ENCODE measurements at places on chromosomes 11 and 22.

DNA sequence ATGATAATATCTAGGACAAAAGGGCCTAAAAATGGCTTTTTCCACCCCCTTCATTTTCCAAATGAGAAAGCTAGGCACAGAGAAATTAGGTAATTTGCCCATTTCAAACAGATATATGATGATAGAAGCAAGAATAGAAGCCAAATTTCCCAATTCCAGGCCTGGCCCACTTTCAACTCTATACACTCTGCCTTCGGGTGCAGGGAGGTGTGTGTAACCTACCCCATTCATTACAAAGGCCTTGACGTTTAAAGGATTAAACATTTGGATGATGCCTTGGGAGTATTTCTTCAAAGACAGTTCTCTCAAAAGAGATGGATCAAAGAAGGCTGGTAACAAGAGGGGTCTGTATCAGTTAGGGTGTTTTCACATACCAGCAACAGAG lies 134.1 kb downstream of the CCDC34 start:
- DNase-seq, result no peak

GRCh38 chr11:57402188-57403002 lies 11.9 kb upstream of the PRG2 start:
- no peak for DNase-seq

DNA sequence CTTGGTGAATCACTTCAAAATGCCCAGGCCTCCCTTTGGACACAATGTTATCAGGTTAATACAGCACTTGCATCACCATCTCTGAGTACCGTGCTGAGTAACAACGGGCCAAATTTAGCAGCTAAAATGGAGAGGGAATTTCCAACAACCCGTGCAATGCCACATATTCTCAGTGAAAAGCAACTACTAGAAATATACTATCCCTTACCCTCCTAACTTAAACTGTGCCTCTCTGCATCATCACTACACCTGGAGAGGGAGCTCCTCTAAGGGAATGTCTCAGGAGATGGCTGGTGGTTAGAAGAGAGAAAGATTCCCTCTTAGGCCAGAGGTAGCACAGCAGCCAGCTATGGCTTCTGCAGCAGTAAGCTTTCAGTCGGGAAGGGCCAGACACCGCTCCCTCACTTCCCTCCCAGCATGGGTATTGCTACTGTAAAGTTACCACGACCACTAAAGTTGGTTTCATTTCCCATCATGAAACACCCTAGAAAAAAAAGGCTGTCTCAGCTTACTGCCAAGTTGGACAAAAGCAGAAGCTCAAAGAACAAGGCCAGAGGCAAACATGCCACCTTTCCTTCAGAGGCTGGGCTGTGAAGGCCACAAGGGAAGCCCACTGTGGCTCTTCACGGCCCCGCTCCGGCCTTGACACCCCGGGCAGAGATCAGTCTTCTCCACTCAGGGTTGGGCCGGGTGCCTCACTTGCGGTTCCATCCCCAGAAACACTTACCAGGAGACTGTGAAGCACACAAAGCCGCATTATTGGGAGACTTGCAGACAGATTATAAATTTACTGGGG lies 3.9 kb downstream of the MAML2 start:
- no peak for DNase-seq

DNA sequence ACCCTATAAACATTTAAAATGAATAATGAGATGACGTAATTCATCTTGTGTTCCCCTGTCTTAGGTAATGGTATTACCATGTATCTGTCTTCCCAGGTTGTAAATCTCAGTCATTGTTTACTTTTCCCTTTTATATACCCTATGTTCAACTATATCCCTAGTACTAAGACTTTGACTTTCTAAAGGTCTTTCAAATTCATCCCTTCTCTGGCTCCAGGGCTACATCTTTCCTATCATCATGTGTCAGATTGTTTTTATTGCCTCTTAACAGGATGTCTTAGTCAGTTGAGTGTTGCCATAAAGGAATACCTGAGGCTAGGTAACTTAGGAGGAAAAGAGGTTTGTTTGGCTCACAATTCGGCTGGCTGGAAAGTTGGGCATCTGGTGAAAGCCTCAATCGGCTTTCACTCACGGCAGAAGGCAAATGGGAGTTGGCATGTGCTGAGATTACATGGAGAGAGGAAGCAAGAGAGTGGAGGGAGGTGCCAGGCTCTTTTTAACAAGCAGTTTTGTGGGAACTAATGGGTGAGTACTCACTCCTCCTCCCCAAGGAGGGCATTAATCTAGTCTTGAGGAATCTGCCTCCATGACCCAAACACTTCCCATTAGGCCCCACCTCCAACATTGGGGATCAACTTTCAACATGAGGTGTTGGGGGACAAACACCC lies 11.6 kb upstream of the DLAT start:
- no peak for DNase-seq

GRCh38 chr11:83852775-83853442 lies 566.7 kb upstream of the CCDC90B start:
- no peak for DNase-seq

DNA sequence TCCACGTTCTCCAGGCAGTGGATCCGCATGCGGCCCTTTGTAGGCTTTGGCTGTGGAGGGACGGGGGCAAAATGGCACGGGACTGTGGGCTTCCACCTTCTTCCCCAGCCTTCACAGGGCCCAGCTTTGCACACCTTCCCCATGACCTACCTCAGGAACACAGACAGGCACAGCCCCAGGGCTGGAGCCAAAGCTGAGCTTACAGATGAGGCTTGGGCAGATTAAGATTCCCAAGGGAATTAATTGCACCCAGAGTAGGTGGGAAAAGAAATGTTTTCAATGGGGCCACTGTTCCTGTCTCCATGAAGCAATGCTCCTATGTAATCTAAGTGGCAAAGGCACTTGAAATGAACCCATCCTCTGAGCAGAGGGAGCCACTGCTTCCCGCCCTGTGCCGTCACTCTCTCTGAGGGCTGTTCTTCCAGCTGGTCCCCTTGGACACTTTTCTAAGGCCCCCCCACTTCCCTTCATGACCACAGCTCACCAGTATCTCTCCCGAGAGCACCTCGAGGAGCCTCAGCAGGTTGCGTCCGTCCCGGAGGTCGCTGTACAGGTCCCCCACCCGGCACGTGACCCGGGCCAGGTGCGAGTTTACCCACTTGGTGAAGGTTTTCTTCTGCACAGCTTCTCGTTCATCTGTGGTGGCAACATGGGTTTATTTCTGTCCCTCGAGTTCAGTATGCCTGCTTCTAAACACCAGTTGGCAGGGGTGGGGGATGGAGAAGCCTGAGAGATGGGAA lies 13.5 kb downstream of the SPTBN2 start:
- DNase-seq, result no peak

DNA sequence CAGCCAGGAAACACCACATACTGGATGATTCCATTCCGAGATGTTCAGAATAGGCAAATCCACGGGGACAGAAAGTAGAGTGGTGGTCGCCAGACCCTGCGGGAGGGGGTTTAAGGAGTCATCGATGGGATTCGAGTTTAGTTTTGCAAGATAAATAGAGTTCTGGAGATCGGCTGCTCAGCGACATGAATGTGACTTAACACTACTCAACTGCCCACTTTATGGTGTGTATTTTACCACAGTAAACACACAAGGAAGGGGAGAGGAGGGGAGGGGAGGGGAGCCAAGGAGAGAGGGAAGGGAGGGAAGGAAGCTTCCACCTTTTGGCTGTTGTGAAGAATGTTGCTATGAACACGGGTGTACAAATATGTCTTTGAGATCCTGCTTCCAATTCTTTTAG lies 10.4 kb upstream of the ARHGAP8 start:
- DNase-seq, result no peak

DNA sequence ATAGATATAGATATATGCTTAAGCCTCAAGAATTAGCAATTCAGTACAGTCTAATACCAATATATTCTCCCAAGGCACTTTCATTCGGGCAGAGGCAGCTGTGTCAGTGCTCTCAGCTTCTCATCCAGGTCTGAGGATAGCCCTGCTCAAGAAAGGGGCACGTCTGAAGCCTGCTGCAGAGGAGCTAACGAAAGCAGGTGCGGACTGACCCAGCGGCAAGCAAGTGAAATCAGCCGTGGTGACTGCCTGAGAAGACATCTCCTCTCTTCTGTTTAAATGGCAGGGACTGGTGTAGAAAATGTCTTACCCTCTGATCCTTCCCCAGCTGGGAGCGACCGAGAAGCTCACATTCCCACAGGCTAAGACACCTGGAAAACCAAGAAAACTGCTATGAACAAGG lies 468.6 kb downstream of the BRD1 start:
- DNase-seq, result no peak

DNA sequence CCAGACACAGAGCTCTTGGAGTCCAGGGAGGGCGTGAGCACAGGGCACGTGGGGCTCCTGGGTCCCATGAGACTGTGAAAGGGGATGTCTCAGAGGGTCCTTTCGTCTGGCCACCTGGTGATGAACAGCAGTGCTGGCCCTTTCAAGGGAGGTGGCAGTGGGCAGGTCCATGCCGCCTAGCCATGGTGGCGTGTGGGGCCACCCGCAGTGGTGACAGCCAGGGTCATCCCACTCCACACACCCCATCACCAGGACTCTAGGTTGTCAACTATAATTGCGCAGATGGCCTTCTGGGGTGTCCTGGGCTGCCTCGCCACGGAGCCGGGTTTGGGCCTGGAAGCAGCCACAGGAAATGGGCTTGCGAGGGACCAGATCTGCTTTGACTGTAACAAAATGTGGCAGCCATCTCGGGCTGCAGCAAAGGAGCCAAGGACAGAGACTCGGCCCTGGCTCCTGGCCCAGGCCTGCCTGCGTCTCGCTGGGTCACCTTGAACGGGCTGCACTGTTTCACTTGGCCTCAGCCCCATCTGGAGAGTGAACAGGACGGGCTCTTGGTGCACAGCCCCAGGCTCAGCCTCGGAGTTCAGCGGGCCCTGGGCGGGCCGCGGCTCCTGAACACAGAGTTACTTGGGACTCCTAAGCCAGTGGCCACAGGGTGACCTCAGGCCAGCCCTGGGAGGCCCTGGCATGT lies 1350.5 kb downstream of the BRD1 start:
- DNase-seq, result no peak

GRCh38 chr11:119623682-119624081 lies 105.3 kb downstream of the NECTIN1 start:
- DNase-seq, result no peak

GRCh38 chr11:9568854-9569587 lies 4.4 kb upstream of the WEE1 start:
- DNase-seq, result no peak

DNA sequence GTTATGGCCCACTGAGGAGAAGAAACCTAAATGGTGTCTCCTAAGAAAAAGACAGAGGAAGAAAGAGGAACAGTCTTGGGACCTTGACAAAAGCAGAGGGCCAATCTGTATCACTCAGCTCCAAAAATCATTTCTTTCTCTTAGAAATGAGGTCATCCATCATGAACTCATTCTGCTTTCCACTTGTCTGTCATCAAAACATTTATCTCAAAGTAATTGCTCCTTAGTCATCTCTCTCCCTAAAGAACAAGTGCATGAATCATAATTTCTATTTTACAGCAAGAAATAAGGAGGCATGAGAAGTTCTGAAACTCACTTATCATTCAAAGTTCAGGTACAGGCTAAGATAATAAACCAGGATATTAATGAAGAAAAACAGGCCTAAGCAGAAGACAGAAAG lies 375.6 kb downstream of the KCNA4 start:
- DNase-seq, result no peak

- no peak for DNase-seq
Observed at GRCh38 chr22:22452211-22452610, 56.3 kb downstream of the ZNF280B start.

Data from stimulated activated CD4-positive, alpha-beta T cell treated with anti-CD3 and anti-CD28 coated beads, Interleukin-15, amount 100 ng/mL, for 1 hour (primary cell).